GOT3 (cell line): ENCODE measurements at places on chromosomes 2 and 18.

DNA sequence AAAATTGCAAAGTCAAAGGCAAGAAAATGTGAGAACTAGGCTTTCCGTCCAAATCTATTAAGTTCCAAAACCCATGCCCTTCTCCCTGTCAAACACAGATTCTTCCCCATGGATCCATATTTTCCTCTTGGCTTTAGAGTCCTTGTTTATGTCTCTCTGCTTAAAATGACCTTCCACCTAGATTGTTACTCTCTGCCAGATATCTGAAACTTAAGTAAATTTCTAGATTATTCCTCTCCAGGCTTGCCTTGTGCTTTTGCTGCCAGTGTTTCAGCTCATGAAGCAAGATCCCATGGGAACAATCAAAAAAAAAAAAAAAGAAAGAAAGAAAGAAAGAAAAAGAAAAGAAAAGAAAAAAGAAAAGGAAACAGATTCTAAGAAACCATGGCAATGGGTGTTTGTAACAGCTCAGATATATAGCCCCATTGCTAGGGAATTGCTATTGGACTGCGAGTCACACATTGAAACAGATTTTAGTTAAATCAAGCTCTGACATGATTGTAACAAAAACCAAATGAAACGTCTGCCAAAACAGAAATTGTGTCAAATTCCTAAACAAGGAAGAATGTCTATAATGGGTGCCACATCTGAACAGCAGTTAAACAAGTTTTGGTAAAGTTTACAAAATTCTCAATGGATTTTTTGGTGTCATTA lies 660.7 kb upstream of the CNTNAP5 start:
- DNase-seq, result no peak

DNA sequence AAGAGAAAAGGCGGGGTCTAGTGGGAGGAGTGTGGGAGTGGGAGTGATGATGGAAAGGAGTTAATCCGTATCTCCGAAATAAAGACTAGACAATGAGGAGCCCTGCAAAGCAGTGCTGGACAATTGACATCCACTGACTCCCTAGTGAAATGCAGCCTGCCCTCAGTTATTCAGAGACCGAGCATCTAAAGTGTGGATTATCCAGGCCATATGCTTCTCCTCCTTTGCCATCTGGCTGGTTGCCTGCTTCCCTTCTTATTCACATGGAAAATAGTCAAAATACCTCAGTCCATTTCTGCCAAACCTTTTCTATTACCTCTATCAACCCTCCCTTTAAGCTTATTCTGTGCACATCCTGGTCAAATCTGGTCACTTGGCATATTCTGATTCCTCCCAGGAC lies 288.8 kb upstream of the SIX3 start:
- DNase-seq, result no peak

- DNase-seq, result no peak
Measured at GRCh38 chr2:217269701-217270484, 410.0 kb upstream of the TNP1 start.

- no peak for DNase-seq
Measured at GRCh38 chr2:86772611-86773010, 18.1 kb downstream of the CD8A start.

DNA sequence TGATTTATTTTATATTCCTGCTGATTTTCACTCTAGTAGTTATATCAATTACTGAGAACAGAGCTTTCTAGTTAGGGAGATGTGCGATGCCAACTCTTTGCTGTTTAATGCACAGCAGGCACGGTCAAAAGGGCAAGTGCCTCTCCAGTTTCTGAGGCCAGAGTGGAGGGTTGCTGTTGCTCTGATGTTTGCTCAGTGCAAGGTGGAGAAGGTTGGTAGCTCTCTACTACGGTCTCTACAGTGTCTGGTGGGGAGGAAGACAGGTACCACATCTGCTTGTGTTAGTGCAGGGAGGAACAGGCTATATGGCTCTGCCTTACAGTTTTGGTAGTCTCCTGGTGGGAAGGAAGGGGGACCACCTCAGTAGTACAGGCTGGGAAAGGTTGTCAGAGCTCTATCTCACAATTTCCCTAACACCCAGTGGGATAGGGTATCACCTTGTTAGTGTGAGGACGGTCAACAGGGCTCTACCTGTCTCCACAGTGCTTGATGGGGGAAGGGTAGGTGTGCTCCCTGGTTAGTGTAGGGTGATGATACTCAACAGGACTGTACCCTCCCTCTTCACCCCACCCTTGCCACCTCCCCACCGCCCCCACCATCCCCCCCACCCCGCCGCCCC lies 85.9 kb downstream of the FANCL start:
- DNase-seq, result no peak

GRCh38 chr2:50448556-50448955 lies 583.4 kb downstream of the NRXN1 start:
- no peak for DNase-seq

DNA sequence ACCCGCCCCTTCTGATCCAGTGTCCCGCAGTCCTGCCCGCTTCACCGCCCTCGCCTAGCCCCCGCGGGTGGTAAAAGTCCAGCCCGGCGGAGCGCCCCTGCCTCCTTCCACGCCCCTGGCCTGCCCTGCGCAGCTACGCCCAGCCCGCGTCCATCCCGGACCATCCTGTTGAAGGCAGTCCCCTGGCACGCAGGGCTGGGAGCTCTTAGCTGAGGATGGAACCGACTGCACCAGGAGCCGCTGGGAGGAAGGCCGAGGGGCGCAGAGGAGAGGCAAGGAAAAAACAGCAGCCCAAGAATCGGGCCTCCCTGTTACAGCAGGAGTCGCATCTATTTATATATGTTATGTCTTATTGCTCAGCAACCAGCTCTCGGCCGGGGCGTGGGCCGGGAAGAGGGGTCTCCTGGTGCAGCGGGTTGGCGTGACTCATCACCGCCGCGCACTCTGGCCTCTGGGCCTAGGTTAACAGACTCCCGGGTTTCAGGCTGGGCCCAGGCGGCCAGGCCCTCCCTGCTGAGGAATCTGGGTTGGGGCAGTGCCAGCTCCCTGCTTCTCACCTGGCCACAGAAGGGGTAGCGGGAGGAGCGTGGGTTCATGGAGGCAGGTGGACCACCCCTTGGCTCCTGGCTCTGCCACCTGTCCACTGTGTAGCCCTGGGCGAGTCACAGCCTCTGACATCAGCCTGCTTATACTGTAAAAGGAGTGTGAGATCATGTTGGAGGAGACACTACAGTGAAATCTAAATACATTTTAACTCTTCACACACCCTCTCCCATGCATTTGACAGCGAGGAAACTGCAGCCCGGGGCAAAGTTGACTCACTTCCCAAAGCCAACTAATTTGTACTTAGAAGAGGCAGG lies 13.4 kb upstream of the MAP3K2 start:
- DNase-seq, result no peak

DNA sequence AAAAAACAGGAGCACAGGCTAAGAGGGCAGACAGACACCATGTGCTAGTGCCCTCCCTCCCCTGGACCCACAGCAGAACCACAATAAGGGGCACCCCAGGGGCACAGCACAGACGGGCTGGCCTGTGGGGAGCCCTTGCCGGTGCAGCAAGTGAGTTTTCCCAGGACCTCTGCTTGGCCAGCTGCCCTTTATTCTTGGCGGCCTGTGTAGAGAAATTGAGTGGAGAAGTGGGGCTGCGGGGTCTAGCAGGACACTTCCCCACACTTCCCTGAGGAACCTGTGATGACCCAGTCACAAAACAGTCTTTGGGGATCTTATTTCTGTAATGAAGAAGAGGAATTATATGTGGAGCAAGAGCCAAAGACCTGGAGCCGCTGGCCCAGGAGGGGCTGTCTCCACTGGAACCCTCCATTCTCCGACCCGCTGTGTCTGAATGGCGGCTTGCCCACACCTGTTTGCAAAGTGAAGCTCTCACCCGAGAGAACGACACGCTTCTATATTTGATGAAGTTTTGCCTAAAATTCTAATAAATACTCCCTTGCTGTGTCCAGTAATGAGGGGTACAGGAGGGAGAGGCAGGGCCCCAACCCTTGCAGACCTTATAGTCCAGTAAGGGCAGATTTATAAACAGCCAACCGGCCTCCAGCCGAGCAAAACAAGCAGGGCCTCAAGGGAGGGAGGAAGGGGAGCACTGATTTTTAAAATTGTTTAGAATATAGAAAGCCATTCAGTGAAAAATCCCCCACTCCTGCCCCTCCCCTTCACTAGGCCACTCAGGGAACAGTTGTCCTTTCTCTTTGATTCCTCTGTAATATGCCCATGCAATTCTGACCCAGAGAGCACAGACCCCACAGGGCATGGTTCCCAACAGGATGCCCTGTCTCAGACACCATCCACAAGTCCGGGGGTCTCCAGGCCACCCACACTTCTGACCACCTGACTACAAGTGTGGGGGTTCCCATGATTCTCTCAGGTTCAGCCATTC lies 44.7 kb upstream of the SNED1 start:
- no peak for DNase-seq
